ENCODE measurements at places on chromosomes 16 and 17.

- no peak for DNase-seq
Measured at GRCh38 chr16:29857133-29857760, 5.8 kb downstream of the CDIPT start.

GRCh38 chr17:53721101-53721500, 101.6 kb upstream of the KIF2B start:
- no peak for DNase-seq

GRCh38 chr17:9192010-9192409, 170.7 kb downstream of the NTN1 start:
- DNase-seq = no peak

- no peak for DNase-seq
Measured at GRCh38 chr16:87580855-87581261, 21.4 kb upstream of the JPH3 start.

DNA sequence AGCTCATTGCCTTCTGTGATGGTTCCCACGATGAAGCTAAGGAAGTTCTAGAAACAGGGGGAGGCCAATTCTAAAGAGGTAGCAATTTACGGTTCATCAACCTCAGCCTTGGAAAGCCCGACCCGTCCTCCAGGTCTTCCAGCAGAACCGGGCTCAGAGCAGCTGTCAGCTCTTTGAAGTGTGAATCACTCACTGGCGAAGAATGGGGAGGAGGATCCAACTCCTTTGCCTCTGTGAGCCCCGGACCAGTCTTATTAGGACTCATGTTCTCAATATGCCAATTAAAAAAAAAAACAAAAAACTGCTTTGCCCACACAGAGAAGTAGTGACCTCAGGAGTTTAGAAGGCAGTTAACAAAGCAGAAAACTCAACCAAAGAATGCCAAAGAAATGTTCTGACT, 31.4 kb downstream of the STX8 start:
- no peak for DNase-seq

GRCh38 chr16:30706046-30706445, 7.1 kb downstream of the SRCAP start:
- DNase-seq = no peak

GRCh38 chr16:80299416-80299815, 241.4 kb upstream of the DYNLRB2 start:
- DNase-seq = peak; percentile 20

- no peak for DNase-seq
Measured at GRCh38 chr16:74073456-74073855, 223.2 kb upstream of the PSMD7 start.
